ENCODE measurements at places on chromosomes 1 and 21. TPM values are rescaled to one million over a fixed set of nuclear protein-coding genes. Genes with fewer than 3 reads are reported as not detected.

The IL10 gene
- not detected for polyA plus RNA-seq

The KCNAB2 gene
- 26.1 TPM for polyA plus RNA-seq

GRCh38 chr1:239976130-239976968 lies 115.3 kb upstream of the FMN2 start:
- H3K4me1 ChIP-seq = no peaks in the 10 kb centered on the region
- no peak overlapping the region for H3K27ac ChIP-seq
- DNase-seq = peak; percentile 25
- H3K36me3 ChIP-seq = no peaks in the 10 kb centered on the region

The FAM163A gene
- polyA plus RNA-seq = not detected

GRCh38 chr1:7379441-7379971 lies 391.6 kb upstream of the VAMP3 start:
- no peak for DNase-seq
- H3K27me3 ChIP-seq = peaks cover 4% of the 10 kb centered on the region
- H3K36me3 ChIP-seq = no peaks in the 10 kb centered on the region
- no peaks in the 10 kb centered on the region for H3K4me1 ChIP-seq
- H3K4me3 ChIP-seq = no peak overlapping the region
